ENCODE measurements at places on chromosomes 7 and 10.

DNA sequence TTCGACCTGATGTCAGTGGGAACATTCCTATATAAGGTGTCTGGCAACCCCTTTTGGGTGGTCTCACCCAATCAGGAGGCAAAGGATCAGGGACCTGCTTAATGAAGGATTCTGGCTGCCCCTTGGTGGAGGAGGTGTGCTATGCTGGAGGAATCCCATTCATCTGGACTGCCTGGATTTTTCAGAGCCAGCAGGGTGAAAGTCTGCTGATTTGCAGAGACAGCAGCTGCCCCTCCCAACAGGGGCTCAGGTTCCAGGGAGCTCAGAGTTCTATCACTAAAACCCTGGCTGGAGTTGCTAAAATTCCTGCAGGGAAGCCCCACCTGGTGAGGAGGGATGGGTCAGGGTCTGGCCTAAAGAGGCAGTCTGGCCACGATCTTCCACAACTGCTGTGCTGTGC lies 398.5 kb upstream of the CNTNAP2 start:
- no peak for DNase-seq

DNA sequence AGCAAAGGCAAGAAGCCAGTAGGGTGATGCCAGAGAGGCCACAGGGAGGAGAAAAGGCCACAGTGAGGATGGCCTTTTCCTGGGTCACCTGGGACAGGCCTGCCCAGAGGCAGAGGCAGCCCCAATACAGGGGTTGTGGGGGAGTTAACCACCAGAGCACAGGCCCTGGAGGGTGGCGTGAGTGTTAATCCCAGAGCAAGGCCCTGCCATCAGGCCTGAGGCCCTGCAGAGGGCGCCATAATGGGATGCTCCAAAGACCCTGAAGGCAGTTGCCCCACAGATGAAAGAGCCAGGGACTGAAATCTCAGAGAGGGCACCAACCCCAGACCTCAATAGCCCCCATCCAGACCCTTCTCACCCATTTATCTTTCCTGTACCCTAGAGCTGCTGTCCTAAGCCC lies 23.9 kb downstream of the SLC13A4 start:
- no peak for DNase-seq

DNA sequence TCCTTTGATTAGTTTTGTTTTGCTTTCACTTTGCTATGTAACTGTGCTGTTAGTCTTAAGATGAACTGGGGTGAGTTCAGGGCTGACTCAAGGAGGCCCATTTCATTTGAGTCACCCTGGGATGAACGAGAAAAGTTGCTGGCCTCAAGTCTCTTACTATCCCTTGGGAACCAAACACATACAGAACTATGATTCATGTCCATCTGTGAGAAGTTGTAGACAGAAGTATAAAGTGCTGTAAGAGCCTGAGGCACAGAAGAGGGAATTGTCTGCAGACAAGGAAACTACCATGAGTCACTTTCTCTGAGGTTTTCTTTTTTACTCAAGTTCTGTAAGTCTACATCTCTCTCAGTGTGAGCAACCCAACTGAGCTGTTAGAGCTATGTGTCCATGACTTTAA lies 179.8 kb upstream of the CSTF2T start:
- peak; percentile 99 for DNase-seq

- no peak for DNase-seq
Observed at GRCh38 chr10:34778237-34778636, 36.9 kb downstream of the PARD3 start.

DNA sequence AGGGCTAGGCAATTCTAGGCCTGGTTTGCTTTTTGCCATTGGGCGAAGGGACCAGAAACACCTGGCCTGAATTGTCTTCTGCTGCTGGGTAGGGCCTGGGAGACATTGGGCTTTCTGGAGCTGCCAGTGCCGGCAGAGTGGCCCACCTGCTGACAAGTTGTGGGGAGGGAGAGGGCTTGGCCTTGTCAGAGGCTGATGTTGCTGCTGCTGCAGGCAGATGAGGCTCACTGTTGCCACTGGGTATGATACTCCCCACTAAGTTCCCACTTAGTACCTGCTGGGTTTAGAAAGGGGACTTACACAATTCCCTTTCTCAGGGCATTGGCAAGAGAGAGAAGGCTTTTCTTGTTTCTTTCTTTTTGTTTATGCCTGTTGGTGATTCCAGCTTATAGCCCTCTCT lies 289.6 kb upstream of the NPVF start:
- no peak for DNase-seq

DNA sequence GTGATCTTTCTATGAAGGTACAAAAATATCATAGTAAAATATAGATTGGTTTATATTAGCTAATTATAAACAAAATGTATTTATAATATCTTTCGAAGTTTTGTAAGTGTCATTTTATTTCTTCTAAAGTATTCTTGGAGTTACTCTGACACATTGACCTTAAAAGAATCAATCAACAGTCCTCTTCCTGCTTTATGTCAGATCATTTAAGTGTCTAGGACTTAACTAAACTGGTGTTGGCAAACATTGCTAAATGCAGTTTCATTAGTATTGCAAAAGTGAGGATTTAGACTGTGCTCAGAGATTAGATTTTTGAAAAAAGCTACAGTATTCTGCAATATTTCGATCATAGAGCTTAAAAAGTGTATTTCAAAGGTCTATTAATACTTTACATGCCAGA lies 10.3 kb downstream of the GLCCI1 start:
- no peak for DNase-seq

DNA sequence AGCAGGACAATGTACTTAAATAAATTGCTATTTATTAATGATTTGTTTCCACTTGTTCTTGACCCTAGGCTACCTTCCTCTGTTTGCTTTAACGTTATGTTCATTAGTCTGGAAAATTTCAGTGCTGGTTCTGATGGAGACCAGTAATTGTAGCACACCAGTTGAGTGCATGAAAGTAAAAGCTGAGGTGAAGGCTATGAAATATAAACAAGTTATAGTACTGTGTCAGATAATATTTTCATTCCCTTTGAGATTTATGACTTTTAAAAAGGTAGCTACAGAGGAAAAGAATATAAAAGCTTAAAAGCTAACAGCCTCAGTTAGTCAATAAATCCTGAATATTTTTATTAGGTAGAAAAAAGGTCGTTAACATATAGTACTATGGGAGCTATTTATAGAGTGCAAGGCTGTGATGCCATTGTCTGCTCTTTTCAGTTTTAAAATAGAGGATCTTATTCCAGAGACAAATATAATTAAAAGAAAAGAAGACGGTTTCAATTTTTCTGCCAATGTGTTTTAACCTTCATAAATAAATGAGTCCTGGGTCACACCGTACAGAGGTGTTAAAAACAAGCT lies 351.8 kb upstream of the ETV1 start:
- no peak for DNase-seq

DNA sequence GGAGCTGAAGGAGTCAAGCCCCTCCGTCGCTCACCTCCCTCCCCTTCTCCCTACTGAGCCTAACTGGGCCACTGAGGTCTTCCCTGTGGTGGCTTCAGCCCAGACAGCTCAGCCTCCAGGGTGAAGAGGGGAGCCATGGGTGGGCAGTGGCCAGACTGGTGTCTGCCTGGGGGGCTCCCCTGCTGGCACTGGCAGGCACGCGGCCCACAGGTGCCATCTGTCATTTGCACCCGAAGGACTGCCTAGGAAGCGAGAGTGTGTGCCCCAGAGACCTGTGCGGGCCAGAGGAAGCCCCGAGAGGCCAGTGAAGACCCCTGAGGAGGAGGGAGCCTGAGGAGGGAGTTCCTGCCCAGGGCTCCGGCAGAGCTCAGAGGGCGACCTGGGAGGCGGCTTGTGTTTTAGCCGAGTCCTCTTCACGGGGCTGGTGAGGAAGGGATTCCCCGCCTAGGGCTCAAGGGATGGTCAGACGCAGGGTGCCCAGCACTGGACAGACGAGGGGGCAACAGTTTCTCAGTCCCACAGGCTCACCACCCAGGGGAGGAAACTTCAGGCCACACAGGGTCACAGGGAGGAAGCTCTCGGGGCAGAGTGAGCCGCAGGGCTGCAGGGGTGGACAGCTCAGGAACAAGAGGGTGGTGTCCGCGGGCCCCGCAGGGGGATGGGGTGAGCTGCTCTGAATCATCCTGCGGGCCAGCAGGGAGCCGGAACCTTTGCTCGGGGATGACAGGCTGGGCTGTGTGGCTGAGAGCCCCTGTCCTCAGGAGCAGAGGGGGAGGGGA lies 76.2 kb upstream of the PPP2R2D start:
- DNase-seq = no peak

GRCh38 chr10:78972160-78972946 lies 96.4 kb upstream of the ZMIZ1 start:
- no peak for DNase-seq

DNA sequence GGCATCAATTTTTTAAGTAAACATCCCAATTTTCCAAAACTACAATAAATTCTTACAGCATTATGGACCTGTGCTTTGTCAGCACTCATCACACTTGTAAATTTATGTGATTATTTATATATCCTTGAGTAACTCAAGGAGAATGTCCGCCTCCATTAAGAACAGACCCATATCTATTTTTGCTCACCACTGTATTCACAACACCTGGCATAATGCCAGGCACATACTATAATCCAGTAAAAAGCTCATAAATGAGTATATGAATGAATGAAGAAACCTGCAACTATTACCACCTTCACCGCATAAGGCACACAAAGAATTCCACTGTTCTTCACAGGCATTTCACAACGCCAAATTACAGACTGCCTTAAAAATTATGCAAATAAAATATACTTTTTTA lies 46.9 kb downstream of the MINDY3 start:
- no peak for DNase-seq

GRCh38 chr7:88015309-88015708 lies 81.3 kb downstream of the ADAM22 start:
- no peak for DNase-seq

DNA sequence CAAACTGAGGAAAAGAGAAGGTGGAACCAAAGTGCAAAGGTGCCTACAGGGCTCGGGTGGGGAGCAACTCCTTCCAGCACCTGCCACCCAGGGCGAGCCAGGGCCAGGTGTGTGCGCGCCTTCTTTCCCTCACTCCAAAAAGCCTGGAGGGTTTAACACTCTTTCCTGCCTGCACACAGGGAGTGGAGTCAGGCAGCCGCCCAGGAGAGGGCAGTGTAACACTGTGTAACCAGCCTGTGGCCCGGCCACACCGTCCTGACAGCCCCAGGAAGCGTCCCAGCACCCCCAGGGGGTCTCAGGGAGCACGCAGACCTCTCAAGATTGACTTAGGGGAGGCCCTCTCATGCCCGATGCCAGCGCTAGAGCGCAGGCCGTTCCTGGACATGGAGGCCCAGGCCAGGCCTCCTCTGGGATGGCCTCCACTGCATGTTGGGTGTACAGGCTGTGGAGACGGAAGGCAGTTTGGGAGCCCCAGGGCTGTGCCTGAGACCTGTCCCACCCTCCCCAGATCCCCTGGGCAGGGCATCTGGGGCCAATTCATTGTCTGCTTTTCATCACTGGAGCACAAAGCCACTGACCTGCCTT lies 13.4 kb downstream of the BRI3 start:
- no peak for DNase-seq

DNA sequence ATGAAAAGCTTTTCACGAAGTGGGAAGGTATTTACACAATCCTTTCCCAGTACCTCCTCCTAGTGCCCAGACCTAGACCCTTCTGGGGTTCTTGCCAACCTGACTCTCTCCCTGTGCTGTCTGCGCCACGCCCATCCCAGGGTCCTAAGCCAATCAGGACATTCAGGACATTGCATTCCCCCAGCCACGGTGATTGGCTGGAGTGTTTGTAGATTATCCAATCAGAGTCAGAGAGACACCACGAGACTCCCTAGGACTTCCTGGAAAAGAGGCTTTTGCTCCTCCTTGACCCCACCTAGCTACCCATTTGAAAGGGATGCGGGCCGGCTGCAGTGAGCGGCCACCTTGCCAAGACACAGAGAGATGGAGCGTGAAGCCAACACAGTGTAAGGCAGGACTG lies 3.5 kb upstream of the GDF2 start:
- DNase-seq = no peak

- no peak for DNase-seq
Observed at GRCh38 chr7:152851881-152852417, 92.4 kb downstream of the ACTR3B start.

GRCh38 chr10:14360515-14360914 lies 29.8 kb upstream of the FRMD4A start:
- no peak for DNase-seq

DNA sequence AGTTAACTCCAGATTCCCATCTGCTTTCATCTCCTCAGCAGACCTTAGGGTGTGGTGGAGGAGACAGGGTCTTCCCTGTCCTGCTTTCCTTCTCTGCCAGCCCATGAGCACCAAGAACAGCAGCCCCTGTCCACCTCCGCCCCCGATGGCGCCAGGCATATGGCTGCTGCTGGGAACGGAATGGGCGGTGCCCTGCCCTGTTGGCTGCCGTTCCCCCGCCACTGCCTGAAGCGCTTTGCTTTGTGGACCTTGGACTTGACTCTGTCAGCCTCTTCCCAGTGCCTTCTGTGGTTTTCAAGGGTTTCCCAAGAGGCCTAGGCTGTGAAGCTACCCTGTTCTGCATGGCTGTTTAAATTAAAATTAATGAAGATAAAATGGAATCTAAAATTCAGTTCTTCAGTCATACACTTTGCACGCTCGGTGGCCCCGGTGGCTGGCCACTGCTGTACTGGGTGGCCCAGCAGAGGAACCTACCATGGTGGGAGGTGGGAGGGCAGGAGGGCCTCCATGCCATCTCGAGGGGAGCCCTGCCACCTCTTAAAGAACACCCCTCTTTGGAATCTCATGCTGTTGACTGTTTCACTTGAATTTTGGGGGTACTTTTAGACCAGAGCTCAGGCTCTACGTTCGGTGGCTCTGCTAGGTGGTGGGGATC lies 78.7 kb downstream of the NKX6-2 start:
- no peak for DNase-seq

GRCh38 chr7:11274074-11274473 lies 300.4 kb downstream of the PHF14 start:
- DNase-seq = no peak

GRCh38 chr7:46072722-46073121 lies 151.7 kb upstream of the IGFBP3 start:
- DNase-seq = no peak

DNA sequence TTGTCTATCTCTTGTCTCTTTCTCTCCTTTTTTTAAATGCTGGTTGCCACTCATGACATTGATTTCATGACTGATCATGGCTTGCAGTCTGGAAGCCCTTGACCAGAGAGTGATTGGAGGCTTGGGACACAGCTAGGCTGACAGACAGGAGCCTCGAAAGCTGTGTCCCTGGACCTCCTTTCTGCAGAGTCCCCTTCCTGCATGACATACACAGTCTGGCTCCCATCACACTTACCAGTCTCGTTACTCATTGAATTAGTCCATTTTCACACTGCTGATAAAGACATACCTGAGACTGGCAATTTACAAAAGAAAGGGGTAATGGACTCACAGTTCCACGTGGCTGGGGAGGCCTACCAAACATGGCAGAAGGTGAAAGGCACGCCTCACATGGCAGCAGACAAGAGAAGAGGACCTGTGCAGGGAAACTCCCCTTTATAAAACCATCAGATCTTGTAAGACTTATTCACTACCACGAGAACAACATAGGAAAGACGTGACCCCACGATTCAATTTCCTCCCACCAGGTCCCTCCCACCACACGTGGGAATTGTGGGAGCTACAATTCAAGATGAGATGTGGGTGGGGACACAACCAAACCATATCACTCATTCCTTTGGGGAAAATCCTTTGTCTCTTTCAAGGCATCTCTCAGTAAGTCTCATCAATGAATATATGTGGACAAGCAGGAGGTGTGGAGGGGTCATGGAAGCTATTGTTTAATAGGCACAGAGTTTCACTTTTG lies 102.3 kb downstream of the TBXAS1 start:
- no peak for DNase-seq

- DNase-seq = no peak
Observed at GRCh38 chr7:85833066-85833465, 646.2 kb upstream of the SEMA3D start.

All from AG09309 (cell line).